Mucosa of gallbladder (tissue), 1 donor: ENCODE measurements at places on chromosomes 11 and 22.

- no peak for DNase-seq
These were observed 46.9 kb downstream of the TBC1D22A start for GRCh38 chr22:46809153-46809885.

- DNase-seq, result no peak
These were observed 47.2 kb downstream of the CCDC83 start for GRCh38 chr11:85902353-85902752.

GRCh38 chr11:71342951-71343827 is 90.8 kb upstream of the SHANK2 start:
- peak; percentile 14 for DNase-seq

- DNase-seq, result peak; percentile 86
These were observed 9.7 kb upstream of the CCKBR start for GRCh38 chr11:6249770-6250555.

- no peak for DNase-seq
These were observed 31.4 kb downstream of the ARAP1 start for GRCh38 chr11:72720784-72721183.

DNA sequence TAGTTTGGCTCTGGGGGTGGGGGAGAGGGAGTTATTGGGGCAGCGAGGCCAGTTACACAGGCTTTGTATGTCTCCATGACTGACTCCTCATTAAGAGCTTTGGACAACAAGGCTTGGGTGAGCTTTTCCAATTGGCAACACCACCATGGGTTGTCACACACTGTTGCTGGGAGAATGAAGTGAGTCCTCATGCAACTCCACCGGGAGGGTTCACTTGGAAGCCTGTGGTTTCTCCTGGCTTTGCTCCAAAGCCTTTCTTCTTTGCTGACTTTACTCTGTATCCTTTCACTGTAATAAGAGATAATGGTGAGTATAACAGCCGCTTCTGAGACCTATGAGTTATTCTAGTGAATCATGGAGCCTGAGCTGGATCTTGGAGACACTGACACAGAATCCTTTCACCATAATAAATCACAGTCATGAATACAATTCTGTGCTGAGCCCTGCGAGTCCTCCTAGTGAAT is 24.9 kb downstream of the EIF3F start:
- DNase-seq, result no peak
